NCI-H1105 treated with DMSO at 0.1 percent for 48 hours (cell line): ENCODE measurements at places on chromosomes 7 and 10.

- peak; percentile 45 for DNase-seq
Measured at GRCh38 chr10:96863922-96864543, 31.9 kb downstream of the LCOR start.

- no peak for DNase-seq
Measured at GRCh38 chr10:124185084-124185483, 91.7 kb upstream of the CHST15 start.

DNA sequence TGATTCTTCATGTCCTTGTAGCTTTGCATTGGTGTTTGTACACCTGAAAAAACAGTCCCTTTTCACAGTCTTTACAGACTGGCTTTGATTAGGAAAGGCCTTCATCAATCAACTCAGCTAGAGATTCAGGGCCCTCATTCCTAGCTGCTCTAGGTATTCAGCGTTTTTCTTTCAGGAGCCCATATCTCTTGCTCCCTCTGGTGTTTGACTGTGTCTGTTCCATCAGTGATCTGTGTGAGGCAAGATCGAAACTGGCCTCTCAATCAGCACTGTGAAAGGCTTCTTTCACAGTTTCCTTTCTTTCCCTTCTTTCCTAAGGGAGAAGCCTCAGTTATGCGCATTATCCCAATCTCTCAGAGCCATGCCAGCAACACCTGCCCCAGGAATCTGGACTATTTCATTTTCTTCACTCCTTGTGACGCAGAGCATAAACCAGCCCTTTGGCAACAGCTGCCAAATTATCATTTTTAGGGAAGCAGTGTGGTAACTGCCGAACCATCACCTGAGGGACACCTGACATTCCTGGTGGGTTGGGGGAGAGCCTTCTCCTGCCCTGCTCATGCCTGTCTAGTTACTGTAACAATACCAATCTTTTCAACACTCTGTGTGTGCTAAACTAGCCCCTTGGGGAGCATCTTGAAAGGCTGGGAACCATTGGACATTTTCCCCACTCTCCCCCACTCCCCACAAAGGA lies 75.7 kb upstream of the CCDC71L start:
- DNase-seq = peak; percentile 43

DNA sequence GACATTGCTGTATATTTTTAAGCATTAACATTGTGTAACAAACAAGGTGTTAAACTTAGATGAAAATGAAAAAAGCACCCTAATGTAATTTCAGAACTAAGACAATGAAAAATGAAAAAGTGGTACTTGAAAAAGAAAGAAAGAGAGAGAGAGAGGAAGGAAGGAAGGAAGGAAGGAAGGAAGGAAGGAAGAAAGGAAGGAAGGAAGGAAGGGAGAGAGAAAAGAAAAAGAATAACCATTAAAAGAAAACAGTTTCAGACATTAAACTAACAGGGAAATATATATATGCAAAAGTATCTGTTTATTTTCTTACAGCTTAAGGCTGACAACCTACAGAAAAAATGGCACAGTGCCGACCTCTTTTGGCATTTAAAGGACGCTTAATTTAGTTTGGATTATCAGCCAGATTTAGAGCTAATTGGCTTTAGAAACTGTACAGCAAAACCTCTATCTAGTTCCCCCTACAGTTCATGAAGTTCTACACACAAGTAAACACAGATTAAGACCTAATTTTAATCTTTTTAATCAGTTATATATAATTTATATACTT lies 13.8 kb downstream of the MTERF1 start:
- DNase-seq = no peak

DNA sequence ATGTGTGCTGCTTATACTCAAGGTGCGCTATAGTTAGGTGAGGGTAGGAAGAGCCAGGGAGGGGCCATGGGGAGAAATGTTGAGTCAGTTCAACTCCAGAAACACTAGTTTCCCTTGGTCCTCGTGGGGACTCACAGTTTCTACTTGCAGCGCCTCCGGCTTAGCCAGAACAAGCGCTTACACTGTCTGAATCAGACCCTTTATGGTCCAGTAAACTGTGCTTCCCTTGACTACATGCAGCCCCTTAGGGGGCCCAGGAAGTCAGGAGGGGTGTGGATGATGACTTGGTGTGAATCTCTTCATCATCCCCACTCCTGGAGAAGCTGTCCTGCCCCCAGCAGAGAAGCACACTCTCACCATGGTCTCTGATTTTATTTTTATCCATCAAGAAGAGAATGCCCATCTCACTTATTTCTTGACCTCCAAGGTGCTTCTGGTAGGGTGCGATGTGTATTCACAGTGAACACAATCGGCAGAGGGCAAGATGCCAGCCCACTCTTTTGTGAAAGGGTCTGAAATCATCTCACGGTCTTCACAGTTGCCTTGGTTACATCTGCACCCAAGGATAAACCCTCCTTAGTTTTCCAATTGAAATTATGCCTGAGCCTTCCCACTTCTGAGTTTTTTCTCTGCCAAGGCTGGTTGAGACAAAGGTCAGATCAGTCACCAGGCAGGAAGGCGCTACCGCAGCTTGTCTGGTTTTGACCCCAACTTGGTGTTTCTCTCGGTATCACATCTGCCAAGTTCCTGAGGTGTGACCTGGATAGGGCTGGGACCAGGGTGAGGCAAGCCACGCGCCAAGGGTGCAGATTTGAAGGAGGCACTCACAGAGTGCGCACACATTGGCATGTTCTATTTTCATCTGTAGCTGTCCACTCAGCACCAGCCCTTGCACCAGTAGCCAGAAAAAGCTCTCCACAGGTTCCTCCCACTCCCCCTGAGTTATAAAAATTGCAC lies 62.7 kb upstream of the LRRC4 start:
- peak; percentile 32 for DNase-seq

- DNase-seq = no peak
Measured at GRCh38 chr7:142939226-142939910, at the start of gene LLCFC1. LLCFC1 (plus strand) TSS chr7:142939484; CDS start chr7:142939622, 138 bp downstream.

- DNase-seq = no peak
Measured at GRCh38 chr7:120462991-120463390, 190.0 kb downstream of the KCND2 start.

DNA sequence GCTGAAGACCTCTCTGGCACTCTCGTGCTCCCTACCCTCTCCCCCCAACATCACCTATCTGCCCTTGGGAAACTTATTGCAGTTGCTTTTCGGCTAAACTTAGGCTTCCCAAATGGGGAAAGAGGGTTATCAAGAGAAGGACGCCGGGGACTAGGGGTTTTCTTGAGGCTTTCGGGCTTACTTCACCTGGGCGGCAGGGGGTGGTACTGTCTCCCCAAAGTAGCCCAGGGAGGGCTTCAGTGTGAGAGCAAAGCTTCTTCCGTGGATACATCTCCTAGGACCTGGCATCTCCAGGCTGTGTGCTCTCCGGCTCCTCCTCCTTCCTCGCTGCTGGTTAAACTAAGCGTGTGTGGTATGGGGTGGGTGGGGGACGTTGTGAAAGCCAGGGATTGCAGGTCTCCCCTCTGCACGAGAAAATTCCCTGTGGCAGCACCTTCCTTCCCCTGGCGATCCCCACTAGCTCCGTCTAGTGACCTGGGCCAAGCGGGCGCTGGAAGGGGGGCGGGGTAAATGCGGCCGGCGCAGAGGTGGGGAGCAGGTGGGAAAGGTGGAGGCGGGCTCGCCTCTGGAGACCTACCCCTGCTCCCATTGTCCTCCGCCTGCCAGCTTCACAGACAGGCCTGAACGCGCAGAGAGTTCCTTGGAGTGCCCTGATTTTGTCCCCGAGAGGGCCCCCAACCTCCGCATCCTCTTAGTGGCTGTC lies 1.1 kb downstream of the PLXDC2 start:
- DNase-seq = peak; percentile 10

DNA sequence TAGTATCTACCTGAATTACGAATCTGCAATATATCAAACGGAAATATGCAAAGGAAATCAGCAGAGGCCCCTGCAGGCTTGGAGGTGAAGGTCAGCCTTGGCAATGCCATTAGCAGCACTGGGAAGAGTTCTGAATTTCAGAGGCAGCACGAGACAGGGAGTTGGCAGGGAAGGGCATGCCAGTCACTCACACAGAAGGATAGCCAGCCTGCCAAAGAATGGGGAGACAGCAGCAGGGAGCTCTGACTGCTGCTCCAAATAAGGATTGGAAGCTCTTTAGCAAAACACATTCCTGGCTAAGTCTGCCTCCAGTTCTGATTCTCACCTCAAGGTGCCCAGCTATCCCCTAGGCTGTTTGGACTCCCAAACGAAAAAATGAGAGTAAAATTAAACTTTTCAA lies 188.0 kb downstream of the PDE1C start:
- DNase-seq = no peak

DNA sequence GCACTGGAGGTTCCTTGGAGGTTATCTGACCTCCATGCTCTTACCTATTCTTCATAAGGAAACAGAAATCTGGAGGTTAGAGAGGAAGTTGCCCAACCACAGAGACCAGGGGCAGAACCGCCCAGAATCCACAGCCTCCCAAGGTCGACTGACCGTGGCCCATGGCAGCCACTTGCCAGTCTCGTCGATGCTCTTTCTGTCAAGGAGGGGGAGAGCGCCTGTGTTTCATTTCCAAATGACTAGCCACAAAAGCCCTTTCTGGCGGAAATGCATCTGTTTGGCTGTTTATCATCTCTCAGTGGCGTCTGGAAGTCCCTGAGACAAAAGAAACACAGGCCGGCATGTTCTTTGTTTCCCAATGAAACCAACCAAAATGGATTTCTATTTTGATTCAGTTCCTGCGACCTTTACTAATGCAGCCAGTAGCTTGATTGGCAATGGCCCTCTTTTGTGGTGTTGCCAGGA lies 2.9 kb downstream of the RAMP3 start:
- no peak for DNase-seq

DNA sequence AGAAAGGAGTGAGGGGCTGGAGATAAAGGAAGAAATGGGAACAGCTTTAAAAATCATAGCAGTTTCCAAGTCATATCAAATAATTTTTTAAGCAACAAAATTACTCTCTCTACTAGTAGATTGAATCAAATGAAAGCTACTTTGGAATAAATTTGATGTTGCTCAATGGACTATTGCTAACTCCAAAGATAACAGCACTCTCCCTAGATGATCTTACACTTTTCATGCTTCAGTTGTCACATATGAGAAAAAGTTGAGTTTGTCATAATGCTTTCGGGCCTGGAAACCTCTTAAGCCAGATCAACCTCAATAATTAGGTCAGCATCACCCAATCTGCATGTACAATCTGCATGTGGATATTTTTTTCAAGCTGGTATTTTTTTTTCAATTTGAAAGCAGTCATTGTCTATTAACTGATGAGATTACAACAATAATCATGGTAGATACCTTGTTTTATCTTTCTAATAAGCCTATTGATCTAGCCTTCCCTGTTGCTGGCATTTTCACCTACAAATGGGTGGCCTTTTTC lies 31.3 kb downstream of the LIPJ start:
- no peak for DNase-seq

GRCh38 chr7:78057571-78057970 lies 259.0 kb downstream of the PHTF2 start:
- no peak for DNase-seq

GRCh38 chr7:50400114-50400513 lies 50.0 kb downstream of the FIGNL1 start:
- DNase-seq = no peak

- no peak for DNase-seq
Measured at GRCh38 chr10:17854044-17854652, 45.0 kb downstream of the MRC1 start.

DNA sequence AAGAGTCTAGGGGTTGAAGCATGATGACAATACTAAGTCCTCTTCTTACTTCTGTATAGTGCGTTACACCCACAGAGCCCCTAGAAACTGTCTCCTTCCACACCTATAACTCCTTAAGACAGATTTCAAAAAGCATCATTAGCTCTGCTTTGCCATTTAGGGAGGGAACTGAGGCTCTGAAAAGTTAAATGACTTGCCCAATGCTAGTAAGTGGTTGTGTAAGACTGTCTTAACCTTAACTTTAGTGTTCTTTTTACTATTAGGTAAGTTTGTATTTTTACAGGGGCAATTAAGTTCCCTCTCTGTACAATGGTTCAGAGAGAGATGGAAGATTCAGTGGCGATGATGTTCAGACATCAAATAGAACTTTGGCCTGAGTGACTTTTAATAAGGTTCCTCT lies 72.7 kb upstream of the ASAH2 start:
- DNase-seq = no peak

- no peak for DNase-seq
Measured at GRCh38 chr10:80421707-80422536, 13.6 kb downstream of the PRXL2A start.

DNA sequence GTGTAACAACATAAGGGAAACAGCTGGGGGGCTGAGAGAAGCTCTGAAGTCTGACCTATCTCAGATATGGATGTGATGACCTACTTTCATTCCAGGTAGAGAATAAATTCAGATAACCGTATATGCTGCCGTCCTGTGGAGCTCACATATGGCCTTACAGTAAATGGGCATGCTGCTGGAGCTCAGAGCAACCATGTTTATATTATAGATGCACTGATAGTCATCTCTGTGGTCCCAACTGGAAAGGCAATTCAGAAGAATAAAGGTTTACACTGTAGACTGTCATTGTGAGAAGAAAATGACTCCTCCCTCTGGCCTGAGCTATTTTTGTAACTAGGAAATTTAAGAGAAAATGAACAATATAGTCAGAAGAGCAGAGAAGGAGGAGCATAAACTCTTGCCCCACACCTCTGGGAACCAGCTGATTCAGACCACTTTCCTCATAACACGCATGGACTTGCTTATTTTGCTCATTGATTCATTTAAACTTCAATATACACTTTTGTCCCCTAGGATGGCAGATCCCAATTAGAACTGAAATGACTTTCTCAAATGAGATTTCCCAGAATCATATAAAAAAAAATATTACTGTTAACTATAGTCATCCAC lies 69.9 kb upstream of the NXPH1 start:
- DNase-seq = no peak

DNA sequence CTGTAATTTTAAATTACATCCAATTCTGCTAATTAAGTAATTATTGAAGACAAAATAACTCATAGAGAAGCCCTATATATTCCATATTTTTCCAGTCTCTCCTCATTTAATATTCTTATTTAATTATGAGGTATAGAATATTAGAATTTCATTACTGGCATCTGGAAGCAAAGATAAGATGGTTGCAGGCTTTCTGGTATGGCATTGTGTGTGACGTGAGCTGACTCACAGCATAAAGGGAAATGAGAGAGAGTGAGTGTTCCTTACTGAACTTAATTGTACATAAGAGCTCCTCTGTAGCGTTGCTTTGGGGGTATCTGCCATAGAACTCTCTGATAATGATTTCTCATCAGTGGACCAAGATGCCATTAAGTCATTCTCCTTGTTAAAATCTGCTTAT lies 127.4 kb upstream of the TEX47 start:
- no peak for DNase-seq

- no peak for DNase-seq
Measured at GRCh38 chr10:106000721-106001120, 1163.8 kb downstream of the SORCS1 start.

DNA sequence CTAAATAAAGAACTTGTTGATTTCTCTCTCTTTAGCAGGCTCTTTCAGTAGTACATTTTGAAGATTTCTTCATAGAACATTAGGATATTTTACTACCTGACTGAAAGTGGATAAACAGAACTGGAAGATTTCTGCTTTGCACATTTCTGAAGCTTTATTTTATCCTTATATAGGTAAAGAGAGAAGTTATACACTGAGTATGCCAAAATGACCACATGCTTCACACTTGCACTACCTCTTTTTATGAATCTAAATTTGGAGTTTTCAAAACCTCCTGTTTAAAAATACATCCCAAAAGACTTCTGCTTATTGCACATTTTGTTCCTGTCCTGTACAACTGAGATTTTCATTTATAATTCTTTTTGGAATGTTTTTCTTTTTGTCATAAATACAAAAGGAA lies 197.4 kb upstream of the PRPS1L1 start:
- no peak for DNase-seq
